ENCODE measurements at places on chromosomes 7 and 10. TPM values are rescaled to one million over a fixed set of nuclear protein-coding genes. Genes with fewer than 3 reads are reported as not detected.

The CHRM2 gene
- not detected for total RNA-seq

DNA sequence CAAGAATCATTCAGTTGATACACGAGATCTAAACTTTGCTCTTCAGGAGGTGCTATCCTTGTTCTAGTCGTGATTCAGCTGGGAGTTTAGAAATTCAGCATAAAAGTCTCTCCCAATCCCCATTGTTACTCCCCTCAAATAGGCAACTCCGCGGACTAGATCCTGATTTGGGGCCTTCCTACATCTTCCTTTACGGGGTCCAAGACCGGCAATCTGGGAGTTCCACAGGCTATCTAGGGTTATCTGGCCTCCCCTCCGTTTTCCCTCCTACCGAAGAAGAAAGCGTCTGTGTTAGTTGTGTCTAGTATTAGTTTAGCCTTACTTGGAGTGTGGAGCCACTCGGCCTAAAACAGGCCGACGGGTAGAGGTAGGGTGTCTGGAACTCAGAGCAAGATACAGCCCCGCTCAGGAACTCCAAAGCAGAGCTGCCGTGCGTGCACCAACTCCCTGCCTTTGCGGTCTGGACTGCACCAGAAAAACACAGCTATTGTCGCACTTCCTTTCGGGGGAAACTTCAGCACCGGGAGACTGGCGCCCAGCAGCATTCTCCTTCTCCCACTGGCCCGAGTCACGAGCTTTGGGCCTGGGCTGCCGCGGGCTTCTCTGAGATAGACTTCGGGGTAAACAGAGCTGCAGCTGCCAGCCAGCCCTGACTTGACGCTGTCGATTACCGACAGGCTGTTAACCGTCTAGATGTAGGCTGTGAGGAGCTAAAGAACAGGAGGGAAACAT is 1.5 kb upstream of the DLX5 start:
- DNase-seq: peak; percentile 66

DNA sequence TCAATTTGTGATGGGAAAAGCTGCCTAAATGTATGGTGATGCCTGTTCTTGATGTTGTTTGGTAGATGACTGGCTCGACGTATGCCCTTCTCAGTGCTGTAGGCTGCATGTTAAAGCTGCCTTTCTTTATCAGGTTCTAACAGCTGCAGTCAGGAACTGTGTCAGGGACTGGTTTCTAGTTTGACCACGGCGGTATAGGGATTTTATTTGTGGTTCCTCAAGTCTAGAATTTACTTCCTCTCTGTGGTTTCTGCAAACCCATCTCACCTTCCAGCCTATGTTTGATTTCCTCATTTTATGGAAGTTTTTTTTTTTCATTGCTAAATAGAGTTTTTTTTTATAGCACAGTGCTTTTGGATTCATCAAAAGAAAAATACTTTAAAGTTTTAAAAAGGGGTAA is 26.5 kb downstream of the LMTK2 start:
- DNase-seq: peak; percentile 75

The DYDC1 gene
- not detected for total RNA-seq

The ZNF282 gene
- total RNA-seq: 44.7 TPM

The SLC18A3 gene
- not detected for total RNA-seq

- no peak for DNase-seq
These were observed 197.8 kb upstream of the CDCA7L start for GRCh38 chr7:22143491-22143890.

DNA sequence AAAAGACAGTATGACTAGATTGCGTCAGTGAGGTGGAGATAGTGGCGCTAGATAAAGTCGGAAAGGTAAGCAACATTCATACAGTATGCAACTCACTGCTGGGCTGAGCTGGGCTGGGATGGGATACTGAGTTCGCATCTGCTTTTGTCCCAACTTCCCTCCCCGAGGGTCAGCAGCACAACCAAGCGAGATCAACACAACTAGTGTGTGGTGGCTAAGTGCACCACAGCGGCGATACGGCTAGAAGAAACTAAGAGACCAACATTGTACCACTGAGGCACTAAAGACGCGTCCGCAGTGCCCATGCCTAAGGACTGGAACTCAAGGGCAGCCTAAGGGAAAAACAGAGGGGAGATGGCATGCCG is 467 bp downstream of the EXOSC1 start:
- DNase-seq: no peak

DNA sequence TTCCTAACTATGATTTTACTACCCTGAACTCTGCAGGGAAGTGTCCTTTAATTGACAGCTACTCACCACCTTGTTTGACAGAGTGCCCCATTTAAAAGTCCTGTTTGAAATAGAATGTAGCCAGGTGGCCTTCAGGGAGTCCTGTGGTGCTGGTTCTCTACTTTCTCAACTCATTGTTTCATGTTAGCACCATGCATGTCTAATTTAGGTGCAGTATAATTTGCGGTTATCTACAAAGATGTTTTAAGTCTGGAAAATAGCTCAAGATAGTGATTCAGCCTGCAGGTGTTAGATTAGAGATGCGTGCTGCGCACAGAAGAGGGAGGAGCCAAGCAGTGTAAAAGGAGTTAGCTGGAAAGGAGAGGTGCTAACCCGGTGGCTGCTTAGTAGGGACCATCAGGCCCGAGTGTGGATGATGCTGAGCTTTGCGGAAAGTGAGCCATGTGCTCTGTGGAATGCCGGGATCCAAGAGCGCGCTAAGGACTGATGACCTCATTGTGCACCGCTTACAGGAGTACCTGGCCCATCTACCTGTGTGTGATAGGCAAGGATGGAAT is 1.2 kb downstream of the CCM2 start:
- peak; percentile 86 for DNase-seq

DNA sequence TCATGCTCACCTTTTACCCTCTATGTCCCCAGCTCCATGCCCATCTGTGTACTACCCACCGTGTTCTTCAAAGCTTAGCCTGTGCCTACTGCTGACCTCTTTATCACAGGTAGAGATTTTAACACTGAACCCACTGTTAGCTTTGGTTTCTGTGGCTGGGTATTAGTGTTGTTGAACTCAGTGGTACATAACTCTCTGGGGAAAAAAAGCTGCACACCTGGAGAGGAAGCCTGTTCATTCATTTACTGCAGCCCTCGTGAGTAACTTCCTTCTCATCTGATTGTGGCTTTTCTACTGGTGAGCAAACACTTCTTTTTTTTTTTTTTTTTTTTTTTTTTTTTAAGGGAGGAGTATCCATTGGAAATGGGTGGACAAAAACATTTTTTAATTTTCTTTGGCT is 326.3 kb downstream of the CCSER2 start:
- no peak for DNase-seq

DNA sequence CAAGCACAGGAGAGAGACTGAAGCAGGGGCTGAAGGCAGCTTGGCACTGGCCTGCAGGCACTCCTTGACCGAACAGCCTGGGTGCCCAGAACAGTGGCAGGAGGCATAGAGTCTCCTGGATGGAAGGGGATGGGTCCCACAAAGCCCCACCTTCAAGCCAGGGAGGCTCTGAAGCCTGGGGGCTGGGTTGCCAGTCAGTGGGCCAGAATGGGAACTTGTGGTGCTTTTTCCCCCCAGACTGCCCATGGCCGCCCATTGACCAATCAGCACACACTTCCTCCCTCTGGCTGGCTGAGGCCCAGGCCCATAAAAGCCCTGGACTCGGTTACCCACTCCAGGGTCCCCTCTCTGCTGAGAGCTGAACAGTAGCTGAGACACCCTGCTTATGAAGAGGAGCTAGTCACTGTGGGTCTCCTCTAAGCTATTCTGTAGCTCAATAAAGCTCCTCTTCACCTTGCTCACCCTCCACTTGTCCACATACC is 109.6 kb downstream of the ELAPOR2 start:
- no peak for DNase-seq

The GSAP gene
- total RNA-seq: 2.8 TPM

The STEAP1 gene
- total RNA-seq: 1.1 TPM

DNA sequence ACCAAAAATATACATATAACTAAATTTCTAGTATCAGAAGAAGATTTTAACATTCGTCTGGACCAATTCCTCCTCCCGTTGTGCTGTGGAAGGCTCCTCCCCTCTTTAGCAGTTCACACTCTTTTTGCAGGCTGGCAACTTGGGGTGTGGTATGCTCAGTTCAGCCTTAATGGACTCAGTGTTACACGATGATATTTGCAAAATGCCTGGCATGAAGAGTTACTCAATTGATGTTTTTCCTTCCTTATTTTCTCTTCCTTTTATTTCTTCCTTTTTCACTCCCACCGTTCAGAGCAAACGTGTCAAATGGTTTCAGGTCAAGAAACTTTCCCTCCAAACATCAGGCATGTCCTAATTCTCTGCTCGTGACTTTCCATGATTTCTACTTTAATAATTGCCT is 248.3 kb downstream of the PHF14 start:
- no peak for DNase-seq

DNA sequence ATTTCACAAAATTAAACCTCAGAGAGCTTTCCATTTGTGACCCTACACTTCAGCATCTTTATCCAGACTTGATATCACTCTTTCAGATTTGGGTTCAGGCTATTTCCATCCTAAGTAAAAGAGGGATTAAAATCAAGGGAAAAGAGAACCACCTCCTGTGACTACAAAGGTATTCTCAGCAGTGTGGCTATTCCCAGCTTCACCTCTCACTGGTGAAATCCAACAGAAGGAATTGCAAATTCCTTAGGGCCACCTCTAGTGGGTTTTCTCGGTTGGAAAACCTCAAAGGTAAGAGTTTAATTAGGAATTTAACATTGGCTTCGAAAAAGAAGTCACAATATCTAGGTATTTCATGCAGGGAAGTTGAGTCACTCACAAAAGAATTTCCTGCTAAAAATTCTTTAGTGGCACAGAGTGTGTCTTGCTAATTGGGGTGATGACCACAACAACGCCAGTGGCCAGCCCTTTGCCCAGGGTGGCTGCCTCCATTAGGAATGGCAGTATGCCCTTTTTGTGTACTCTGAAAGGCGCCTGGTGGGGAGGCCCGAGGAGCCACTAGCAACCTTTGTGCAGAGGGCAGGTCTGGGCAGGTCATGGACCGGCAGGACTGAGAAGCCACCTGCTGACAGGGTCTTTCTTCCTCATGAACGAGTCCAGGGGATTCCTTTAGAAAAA is 52.2 kb downstream of the SEM1 start:
- no peak for DNase-seq

DNA sequence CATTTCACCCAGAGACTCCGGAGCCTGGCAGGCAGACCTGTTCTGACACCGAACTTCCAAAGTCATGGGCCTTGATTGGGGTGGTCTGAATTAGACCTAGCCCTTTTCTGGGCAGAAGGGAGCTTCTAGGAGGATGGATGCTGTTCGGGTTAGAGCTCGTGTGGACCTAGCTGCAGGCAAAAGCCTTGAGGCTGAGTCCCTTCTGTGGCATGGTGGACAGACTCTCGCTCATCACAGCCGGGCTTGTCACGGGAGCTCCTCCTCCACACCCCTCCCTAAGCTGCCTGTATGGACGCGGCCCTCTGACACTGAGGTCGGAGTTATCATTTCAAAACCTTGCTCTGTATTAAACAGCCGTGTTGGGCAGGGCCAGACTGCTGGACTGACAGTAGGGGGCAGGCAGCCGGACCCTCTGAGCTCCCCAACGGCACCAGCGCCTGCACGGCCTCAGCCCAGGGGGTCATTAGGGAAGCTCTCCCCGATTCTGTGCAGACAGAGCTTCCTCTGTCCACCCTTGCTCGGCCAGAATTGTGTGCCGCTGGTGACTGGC is 2.2 kb downstream of the IRF5 start:
- no peak for DNase-seq

- DNase-seq: peak; percentile 92
These were observed 14.1 kb downstream of the YAE1 start for GRCh38 chr7:39580149-39580874.

DNA sequence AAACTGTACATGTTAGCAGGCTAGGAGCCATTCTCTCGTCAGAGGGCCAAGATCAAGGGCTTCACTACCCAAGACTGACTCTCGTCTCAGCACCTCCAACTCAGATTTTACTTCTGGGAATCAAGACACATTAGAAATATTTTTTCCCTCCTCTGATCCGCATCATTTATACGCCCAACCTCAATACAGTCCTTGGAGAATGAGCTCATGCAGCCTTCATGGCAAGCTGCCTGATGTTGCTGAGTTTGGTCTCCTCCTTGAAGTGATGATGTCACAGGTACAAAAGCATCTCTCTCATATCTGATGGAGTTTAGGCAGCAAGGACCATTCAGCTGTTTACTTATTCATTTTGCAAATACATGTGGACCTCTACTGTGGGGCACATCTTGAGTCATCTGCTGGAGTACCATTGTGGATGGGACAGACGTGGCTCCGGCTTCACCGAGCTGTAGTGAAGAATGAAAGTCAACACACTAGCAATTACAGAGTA is 114.0 kb downstream of the BMPER start:
- DNase-seq: no peak

- DNase-seq: no peak
These were observed 243.9 kb downstream of the TNS3 start for GRCh38 chr7:47338026-47338425.

DNA sequence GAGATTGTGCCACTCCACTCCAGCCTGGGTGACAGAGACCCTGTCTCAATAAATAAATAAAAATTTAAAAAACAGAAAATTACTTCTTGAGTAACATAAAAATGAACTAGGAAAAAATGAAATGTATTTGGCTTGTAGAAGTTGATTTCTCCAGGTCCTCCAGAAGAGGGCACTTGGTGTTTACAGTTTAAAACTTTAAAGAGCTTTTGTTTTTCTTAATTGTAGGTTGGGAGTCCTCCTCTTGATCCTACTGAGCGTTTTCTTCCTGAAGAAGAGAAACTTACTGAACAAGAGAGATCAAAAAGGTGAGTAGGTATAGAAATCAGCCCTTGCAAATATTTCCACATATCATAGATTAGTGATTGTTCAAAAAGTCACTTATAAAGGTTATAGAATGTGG is 16.2 kb downstream of the KIFBP start:
- DNase-seq: peak; percentile 66

The PPA1 gene
- total RNA-seq: 424 TPM

The EFCAB10 gene
- total RNA-seq: not detected

- no peak for DNase-seq
These were observed 37.1 kb downstream of the STEAP4 start for GRCh38 chr7:88269586-88269985.

GRCh38 chr7:99737726-99738125 is 2.7 kb upstream of the CYP3A7 start:
- no peak for DNase-seq

DNA sequence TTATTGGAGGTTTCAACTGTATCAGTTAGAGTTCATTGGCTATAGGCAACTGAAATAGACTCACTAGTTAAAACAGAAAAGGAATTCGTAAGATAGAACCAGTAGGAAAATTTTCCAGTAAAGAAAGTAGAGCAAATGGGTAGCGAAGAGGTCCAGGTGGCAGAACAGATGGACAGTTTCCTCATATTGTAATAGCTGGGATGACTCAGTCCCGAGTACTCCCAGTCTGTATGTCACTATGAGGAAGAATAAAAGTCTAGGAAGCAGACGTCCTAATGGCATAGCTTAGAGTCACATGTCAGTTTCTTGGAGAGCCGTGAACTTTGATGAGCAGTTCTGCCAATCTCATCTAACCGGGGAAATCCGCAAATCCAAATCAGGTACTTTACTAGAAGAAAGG is 95.3 kb downstream of the RNF32 start:
- DNase-seq: no peak

- DNase-seq: no peak
These were observed 51.4 kb downstream of the FBXW4 start for GRCh38 chr10:101643546-101643945.

The PNLIPRP1 gene
- not detected for total RNA-seq

The PALS2 gene
- total RNA-seq: 38.5 TPM

- no peak for DNase-seq
These were observed 355.3 kb downstream of the PAXIP1 start for GRCh38 chr7:154647625-154648024.
